Left lobe of liver (tissue), 2 donors: ENCODE measurements at places on chromosomes 2 and 18.

DNA sequence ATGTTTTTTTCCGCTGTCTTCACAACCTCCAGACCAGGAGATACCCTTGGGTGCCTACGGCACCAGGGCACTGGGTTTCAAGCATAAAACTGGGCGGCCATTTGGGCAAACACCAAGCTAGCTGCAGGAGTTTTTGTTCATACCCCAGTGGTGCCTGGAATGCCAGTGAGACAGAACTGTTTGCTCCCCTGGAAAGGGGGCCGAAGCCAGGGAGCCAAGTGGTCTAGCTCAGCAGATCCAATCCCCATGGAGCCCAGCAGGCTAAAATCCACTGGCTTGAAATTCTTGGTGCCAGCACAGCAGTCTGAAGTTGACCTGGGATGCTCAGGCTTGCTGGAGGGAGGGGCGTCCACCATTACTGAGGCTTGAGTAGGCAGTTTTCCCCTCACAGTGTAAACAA, 265.3 kb upstream of the ZEB2 start:
- no peak for DNase-seq

GRCh38 chr2:29900971-29901633, 20.3 kb downstream of the ALK start:
- no peak for DNase-seq

GRCh38 chr2:64952511-64953482, 36.4 kb upstream of the SLC1A4 start:
- DNase-seq, result no peak

DNA sequence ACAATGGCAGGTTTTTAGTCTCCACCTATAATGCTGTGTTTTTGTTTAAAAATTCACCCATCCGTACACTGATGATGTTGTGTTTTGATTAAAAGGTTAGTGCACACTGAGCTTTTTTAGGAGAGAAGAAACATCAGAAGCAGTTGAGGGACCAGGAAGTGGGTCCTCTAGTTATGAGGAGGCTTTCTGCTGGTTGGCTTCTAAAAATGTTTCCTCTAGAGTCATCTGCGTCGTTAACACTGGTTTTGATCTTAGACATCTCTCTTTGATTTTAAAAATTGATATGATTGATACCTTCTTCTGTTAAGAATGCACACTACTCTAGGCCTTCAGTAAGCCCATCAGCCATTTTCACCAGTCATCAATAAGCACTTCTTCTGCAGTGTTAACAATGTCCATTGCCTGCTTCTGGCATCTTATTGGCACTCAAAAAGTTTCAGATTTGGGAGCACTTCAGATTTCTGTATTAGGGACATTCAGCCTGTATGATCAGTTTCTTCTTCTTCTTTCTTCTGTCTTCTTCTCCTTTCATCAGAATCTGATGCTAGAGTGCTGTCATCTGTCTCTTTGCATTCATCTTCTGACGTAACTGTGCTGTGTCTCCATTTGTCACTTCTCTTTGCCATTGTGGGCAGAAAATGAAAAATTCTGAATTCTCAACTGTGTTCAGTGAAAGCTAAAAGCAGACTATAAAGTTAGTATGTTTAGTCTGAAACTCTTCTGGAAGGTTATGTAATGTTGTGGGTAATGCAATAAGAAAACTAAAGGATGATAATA, 56.3 kb downstream of the PHLPP1 start:
- DNase-seq, result no peak

- no peak for DNase-seq
Measured at GRCh38 chr2:197209742-197210408, 100.7 kb downstream of the ANKRD44 start.

GRCh38 chr2:124816007-124816406, 790.9 kb downstream of the CNTNAP5 start:
- DNase-seq, result no peak

DNA sequence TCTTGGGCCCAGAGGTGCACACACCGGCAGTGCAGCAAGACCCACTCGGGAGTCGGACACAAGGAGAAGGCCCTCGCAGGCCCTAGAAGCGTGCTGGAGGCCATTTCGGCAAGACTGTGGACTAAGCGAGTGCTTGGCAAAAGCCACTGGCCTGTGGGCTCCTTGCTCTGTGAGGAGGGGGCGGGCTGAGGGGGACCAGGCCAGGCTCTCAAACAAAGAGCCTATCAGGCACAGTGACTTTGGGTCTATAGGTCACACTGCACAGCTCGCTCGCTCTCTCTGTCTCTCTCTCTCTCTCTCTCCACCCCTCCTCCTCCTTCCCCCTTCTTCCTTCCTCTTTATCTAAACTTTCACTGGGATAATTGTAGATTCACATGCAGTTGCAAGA, 23.6 kb upstream of the ZCCHC2 start:
- no peak for DNase-seq

DNA sequence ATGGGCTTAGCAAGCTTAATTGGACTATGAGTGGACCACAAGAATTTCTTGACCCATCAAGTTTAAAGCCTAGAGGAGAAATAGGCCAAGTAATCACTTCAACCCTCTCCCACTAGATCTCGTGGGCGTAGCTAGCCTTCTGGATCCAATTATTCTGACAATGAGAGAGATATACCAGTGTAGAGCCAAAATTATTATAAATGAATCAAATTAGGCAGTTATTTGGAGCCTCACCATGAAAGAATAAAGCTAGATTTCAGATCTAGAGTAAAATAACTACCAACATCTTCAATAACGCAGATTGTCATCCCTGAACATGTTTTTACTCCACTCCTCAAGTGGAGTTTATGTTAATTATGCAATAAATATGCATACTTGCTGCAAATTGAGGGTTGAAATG, 143.9 kb upstream of the CDH20 start:
- DNase-seq, result no peak

DNA sequence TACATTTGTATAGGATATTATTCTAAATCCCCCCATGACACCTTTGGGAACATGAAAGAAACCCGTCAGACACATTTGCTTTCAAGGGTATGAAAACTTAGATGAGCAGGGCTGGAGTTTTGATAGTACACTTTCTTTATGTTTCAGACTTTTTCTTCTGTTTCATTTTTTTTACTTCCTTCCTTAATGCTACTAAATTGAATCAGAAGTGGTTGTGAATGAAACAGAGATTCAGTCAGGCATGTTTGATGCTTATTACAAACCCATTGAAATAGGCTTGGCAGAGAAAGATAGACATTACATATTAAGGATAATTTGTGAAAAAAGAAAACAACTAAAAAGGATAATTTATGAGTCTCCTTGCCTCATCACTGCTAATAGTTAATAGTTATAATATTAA, 26.8 kb downstream of the SLC30A6 start:
- DNase-seq, result no peak

- DNase-seq, result peak; percentile 87
Measured at GRCh38 chr2:233264667-233265066, 13.2 kb downstream of the ATG16L1 start.

DNA sequence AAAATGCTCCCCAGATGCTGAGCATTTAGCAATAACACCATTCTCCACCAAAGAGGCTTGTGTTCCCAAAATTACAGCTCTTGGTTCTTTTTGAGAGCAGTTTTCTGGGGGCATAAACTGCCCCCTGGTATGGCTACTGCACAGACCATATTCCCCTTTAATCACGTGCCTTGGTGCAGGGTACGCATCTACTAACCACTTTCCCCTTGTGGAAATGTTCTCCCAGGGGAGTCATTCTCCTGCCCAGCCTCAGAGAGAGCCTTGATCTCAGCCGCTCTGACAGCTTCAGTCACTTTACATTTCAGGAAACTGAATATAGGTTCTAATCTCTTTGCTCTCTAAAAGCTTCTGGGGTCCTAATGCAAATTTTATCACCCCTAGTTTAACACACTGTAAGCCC, 44.7 kb upstream of the EML6 start:
- DNase-seq, result no peak

DNA sequence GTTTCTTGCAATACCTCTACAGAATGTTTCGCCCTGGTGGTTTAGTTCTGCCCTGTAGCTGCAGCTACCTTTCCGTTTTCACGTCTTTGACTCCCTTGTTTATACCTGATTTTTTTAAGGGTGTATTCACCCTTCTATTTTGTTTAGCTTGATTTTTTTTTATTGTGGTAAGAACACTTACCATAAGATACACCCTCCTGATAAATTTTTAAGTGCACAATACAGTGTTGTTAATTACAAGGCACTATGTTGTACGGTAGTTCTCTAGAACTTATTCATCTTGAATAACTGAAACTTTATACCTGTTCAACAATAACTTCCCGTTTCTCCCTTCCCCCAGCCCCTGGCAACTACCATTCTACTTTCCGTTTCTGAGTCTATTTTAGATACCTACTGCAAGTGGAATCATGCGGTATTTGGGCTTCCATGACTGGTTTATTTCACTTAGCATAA, 48.9 kb upstream of the NABP1 start:
- DNase-seq, result no peak

DNA sequence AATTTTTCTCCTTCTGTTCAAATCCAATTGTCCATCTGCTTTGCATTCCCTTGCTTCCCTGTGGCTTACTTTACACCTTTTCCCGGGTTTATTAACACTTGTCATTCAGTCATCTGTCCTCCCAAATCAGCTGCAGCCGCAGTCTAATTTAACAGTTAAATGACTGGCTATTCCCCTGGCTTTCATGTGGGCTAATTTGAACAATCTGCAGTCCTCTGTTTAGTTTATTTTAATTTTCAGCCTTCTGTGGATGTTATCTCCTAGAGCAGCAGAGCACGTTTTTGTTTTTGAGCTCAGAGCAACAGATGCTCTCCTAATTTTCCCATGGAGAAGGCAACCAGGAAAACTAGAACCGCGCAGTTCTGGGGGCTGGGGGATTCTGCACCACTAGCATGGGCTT, 55.0 kb downstream of the MEP1B start:
- no peak for DNase-seq

GRCh38 chr2:223760838-223761502, 76.4 kb downstream of the AP1S3 start:
- DNase-seq, result no peak

- DNase-seq, result no peak
Measured at GRCh38 chr18:65380986-65381385, 369.8 kb upstream of the CDH7 start.

DNA sequence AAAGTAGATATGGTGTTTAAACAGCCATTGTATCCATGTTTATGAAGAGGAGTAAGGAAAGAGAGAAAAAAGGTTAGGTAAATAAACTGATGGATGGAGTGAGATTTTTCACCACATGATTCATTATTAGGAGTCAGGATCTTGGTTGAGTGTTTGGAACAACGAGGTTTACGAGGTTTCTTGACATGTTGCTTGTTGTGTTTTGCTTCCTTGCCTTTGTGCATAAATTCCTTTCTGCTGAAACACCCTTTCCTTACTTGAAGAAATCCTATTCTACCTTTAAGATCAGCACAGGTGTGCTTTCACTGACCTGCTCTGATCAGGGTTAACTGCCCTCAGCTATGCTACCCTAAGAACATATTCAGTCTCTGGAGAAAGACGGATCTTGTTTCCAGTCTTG, 66.6 kb downstream of the EFEMP1 start:
- no peak for DNase-seq

DNA sequence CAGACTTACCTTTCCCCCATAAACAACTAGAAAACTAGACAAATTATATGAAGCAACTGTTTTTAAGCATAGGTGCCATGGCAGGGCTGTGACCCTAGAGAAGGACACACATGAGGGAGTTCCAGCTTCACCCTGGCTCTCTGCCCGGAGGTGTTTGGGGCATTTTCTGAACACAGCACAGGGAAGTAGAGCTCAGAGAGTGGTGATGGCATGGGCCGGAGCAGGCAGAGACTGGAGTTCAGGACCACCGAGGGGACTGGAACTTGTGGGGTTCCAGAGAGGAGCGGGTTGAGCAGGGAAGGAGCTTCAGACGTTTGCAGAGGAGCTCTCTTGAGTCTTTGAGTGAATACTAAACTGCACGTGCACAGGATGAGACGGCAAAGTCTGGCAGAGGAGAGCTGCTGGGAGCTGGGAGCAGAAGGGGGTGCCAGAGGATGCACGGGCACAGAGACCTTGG, 26.5 kb upstream of the KLF11 start:
- DNase-seq, result peak; percentile 83

DNA sequence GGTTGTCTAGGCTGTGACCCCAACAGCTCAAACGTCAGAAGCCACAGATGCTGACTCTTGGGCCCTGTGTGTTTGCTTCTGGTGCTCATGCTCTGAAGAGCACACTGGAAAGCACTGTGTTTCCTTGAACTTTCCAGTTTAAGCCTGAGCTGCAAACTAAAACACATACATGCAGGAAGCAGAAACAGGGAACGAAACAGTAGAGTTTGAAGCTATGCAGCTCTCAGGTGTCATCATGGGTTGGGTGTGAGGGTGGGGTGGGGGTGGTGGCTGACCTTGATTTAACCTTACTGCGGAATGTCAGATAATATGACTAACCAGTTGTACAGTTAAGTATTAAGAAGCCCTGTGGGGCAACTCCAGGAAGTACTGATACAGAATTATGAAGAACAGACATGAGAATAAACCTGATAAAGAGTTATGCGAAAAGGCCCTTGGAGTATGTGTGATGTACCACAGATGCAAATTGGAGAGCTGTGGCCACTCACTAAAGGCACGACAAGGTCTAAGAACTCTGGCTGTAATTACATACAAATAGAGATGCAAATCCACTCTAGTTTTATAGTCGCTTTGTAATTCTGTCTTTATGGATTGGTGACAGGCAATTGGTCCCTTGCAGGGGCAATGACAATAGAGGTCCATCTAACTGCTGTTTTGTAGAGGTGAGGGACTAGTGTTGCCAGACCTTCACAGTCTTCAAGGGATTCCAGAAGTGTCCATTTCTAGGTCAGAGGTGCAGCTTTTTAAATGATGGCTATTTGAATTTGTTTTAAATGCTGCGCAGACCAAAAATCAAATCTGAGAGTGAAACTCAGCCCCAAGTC, 273.1 kb downstream of the NAPG start:
- DNase-seq, result no peak

- no peak for DNase-seq
Measured at GRCh38 chr2:166700079-166700478, 188.2 kb upstream of the XIRP2 start.

- DNase-seq, result no peak
Measured at GRCh38 chr18:2512059-2512458, 59.2 kb downstream of the METTL4 start.

DNA sequence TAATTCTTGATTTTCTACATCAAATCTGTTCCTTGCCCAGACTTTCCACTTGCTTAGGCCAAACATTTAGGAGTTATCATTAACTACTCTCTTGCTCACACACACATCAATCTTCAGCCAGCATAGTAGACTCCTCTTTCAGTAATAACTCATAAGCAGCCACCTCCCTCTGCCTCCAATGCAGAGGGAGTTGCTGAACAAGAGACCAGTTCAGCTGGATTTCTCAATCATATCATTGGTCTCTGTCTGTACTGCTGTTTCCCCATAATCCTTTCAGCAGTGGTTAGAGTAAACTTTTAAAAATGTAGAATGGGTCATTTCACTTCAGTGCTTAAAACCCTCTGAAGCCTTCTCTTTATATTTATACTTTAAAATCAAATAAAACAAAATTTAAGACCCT, 112.9 kb downstream of the SLC39A10 start:
- no peak for DNase-seq

- no peak for DNase-seq
Measured at GRCh38 chr2:53787614-53788289, 908 bp downstream of the ERLEC1 start.

DNA sequence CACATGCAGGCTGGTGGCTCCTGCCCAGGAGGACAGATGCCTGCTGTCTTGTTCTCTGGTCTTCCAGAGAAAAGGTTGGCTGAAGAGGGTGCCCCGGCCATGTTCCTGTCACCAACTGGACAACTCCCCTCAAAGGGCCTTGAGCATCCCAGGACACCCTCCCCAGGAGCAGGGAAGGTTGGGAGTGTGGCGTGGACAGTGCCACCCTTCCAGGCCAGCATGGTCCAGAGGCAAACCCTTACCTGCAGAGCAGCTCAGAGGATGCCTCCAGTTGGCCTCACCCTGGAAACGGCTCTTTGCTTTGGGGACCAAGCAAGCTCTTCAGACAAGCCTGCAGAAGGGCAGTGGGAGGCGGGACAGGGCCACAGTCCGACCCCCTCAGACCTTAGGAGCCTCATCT, 4.9 kb upstream of the GPC1 start:
- no peak for DNase-seq
